HS-27A (cell line): ENCODE measurements at places on chromosomes 12 and 14.

DNA sequence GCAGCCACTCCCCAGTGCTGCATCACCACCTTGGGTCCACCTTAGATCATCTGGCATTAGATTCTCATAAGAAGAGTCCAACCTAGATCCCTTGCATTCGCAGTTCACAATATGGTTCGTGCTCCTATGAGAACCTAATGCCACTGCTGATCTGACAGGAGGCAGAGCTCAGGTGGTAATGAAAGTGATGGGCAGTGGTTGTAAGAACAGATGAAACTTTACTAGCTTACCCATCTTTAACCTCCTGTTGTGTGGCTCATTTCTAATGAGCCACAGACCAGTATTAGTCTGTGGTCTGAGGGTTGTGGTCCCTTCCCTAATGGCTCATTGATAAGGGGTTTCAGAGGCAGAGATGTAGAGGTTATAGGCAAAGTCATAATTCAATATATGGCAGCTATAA lies 615.9 kb upstream of the MIS18BP1 start:
- DNase-seq: no peak

GRCh38 chr12:95615749-95616148 lies 64.5 kb upstream of the USP44 start:
- no peak for DNase-seq

DNA sequence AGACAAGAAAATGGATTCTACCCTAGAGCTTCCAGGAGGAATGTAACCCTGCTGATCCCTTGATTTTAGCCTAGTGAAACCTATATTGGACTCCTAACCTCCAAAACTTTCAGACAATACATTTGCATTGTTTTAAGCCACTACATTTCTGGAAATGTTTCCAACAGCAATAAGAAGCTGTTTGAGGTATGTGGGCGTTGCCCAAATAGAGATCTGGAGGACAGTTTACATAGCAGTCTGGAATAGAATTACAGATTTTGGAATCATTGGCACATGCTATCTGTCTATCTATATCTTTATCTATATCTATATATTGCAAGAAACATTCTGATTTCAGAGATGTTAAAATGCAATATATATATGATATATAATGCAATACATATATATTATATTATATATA lies 42.4 kb upstream of the EGLN3 start:
- DNase-seq: no peak

DNA sequence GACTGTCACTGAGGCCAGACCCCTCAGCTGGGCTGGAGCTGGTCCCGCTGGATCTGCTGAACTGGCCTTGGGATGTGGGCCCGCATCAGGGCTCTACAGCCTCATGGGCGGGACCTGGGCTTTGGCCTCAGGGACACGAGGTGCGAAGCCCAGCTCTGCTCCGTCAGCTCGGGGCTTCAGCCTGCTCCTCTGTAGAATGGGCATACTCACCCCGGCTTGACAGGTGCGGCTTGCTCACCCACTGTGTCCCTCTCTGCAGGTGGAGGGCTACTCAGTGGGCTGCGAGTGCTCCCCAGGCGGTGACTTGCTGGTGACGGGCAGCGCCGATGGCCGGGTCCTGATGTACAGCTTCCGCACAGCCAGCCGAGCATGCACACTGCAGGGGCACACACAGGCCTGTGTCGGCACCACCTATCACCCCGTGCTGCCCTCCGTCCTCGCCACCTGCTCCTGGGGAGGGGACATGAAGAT lies 57.6 kb downstream of the BEGAIN start:
- DNase-seq: no peak

GRCh38 chr14:92750994-92751400 lies 2.6 kb upstream of the LGMN start:
- DNase-seq: no peak

DNA sequence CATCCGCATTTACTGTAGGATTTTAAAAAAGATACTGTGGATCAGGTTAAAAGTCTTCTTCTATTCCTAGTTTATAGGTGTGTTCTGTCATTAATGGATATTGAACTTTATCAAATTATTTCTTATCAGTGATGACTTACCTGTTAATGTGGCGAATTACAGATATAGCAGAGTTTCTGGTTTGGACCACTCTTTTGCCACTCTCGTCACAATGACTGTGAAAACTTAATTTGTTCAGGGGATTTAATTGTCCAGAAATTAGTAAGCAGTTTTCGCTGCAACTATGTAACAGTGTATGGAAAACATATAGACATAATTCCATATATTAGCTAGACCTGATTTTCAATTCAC lies 14.9 kb downstream of the COCH start:
- no peak for DNase-seq

GRCh38 chr12:127455347-127456265 lies 811.4 kb upstream of the TMEM132C start:
- DNase-seq: no peak

DNA sequence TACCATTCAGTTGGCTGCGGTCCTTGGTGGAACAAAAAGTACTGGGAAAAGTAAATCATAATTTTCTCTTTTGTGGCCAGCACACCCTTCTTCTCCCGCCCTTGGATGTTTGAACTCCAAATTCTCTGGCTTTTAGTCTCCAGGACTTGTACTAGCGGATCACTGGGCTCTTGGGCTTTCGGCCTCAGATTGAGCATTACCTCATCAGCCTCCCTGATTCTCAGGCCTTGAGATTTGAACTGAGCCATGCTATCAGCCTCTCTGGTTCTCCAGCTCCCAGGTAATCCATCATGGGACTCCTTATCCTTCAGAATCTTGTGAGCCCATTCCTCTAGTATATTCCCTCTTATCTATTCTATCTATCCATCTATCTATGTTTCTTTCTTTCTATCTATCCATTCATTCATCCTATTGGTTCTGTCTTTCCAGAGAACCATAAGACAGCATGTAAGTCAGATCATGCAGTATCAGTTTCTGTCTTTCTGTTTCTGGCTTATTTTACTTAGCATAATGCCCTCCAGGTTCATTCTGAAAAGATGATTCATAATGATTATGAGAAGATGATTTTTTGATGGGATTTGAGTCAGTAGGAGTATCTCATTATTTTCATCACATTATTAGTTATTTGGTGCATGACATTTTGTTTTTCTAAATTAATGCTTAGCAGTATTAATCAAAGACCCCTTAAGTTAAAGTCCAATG lies 814.9 kb downstream of the LRFN5 start:
- no peak for DNase-seq

DNA sequence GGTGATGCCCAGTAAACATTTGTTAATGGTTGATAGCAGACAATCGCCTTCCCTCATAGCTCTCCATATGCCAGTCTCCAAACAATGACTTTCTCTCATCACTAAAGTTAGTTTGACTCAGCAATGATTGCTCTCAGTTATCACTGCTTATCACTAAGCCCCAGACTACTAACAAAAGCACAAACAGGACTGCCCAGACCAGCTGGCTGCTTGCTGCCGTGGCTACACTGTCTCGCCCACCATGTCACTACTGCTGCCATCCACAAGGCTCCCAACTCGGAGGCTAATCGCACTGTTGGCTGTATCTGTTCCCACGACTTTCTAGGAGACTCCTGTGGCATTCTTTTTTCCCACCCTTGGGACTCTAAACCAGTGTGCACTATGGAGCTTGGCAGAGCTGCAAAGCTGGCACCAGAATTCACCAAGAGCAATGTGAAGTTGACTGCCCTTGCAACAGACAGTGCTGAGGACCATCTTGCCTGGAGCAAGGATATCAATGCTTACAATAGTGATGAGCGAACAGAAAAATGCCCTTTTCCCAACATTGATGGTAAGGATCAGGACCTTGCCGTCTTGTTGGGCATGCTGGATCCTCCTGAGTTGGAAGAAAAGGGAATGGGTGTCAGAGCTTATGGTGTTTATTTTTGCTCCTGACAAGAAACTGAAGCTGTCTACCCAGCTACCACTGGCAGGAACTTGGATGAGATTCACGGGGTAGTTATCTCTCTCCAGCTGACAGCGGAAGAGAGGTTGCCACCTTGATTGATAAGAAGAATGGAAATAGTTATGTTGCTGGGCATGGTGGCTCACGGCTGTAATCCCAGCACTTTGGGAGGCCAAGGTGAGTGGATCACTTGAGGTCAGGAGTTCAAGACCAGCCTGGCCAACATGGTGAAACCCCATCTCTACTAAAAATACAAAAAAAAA lies 27.1 kb upstream of the NR2C1 start:
- no peak for DNase-seq

DNA sequence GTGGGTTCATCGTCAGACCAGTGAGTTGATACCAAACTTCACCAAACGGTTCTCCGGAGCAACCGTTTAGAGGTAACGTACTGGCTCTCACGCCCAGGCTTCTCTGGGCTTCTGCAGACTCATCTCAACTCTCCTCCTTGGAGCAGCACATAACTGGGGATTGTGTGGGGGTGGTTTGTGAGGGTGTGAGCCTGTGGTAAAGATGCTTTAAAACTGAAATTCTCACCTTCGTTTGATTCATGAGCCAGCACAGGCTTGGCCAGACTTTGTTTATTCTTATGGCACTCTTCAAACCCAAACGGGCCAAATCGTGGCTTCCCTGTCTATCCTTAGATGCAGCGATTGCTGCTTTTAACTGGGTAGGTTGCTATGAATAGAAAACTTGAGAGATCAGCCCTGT lies 121.3 kb downstream of the SAMD4A start:
- DNase-seq: no peak

DNA sequence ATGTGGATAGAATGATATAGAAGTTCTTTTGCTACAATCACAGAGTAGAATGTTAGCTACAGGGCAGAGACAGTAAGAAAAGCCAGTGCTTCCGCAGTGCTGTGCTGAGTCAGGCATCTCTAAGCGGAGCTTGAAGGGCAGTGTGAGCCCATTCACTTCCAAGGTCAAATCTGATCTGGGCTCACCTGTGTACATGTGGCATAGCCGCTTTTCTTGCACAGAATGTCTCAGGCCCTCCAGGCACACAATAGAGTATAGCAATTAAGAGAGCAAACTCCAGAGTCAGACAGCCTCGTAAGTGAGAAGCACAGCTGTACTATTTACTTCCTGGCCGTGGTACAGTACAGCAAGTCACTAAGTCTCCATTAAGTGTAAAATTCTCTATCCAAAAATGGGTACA lies 26.8 kb downstream of the CORO1C start:
- no peak for DNase-seq

GRCh38 chr12:97211416-97211930 lies 251.1 kb upstream of the RMST start:
- no peak for DNase-seq

DNA sequence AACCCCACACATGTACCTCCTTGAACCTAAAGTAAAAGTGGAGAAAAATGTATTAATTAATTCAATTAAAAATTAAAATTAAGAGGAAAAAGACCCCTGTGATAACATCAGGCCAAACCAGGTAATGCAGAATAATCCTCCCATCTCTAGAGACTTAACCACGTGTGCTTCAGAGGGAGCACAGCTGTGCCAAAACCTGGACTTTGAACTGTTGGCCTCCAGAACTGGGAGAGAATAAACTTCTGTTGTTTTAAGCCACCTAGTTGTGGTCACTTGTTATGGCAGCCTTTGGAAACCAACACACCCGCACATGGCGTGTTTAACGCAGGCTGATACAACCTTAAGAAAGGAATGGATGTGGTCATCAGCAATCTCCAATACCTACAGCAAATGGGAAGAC lies 23.8 kb downstream of the OAS2 start:
- no peak for DNase-seq

- no peak for DNase-seq
Measured at GRCh38 chr12:87107270-87107669, 851.1 kb upstream of the MGAT4C start.

DNA sequence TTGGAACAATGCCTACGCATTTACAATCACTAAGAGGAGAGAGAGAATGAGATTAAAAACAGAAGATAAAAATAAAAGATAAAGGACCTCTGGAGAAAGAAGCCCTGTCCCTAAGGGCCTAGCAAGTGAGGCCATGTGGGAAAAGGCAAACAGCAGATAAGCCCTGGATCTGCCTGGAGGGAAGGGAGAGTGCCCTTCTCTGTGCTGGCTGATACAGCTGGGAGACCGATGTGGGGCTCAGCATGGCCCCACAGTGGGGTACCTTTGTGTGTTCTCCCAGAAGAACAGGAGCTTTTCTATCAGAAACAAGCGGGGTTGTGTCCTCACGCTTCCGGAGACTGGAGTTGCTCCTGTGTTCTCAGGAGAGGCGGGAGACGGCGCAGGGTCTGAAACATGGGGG lies 59.9 kb downstream of the TMCC3 start:
- DNase-seq: no peak

- DNase-seq: no peak
Measured at GRCh38 chr12:110933326-110933974, 13.1 kb upstream of the MYL2 start.

DNA sequence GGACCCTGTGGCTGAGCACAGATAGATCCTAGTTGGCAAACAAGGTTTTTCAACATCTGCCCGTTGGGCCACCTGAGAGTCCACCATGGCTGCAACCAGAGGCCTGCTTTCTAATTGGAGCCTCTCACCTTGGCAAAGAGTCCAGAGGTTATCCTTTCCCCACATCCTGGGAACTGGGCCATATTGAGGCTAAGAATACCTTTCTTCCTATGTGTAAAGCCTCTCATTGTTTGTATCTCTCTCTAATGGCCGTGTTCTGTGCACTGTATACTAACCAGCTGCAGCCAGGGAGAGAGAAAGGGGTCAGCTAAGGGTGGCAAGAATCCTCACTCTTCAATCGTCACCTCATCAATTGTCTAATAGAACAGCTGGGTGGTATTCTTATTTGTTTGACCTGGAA lies 79.1 kb upstream of the ST8SIA1 start:
- no peak for DNase-seq

DNA sequence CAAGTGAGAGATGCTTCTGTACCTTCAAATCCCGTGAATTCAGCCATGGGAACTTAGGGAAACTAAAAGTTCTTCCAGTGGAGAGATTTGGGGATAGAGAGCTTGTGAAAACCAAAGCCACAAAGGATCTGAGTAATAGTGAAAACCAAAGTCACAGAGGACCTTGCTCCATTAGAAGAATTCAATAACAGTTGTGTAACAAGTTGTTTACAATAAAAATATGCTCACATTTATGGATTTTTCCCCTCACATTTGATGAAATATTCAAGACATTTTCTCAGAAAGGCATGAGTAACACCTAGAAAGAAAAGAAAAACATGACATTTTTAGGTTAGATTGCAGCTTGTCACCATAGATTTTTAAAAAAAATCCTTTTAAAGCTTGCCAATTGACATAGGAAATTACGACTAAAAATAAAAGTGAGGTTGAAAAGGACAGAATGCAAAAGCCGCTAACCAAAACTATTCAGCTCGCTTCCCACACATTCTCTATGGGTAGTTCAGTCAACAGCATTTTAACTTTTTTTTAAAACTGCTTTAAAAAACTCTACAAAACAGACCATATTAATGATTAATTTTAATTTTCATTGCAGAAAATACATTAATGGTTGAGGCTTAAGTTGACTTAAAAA lies 113.2 kb downstream of the CAND1 start:
- DNase-seq: no peak

DNA sequence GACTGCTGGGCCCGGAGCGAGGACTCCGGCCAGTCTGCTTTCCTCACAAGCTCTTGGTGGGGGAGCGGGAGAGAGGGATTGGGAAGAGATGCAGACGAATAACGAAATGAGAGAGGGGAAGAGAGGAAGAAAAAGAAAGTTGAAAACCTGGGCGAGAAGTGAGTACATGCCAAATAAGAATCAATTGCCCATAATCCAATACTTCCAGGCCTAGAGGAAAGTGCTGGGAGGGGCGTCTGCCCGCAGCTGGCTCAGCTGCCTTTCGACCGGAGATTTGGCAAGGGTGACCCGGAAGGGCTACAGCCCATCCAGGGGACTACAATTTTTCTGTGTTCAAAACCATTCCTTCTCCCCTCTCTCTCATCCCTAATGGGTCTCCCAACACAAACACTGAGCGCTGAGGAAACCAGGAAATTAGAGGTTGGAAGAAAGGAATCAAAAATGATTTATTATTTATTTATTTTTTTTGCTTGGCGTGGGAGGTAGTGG lies 4.9 kb downstream of the NKX2-1 start:
- DNase-seq: no peak

- no peak for DNase-seq
Measured at GRCh38 chr14:36241183-36241582, 64.7 kb upstream of the PTCSC3 start.
